Right cardiac atrium (tissue), 5 donors: ENCODE measurements at places on chromosomes 11 and 22. TPM values are rescaled to one million over a fixed set of nuclear protein-coding genes. Genes with fewer than 3 reads are reported as not detected.

KCTD14 gene
- not detected for total RNA-seq

CBLIF gene
- total RNA-seq = not detected

NLRP6 gene
- not detected for total RNA-seq

GNG3 gene
- total RNA-seq = not detected

OR51B4 gene
- not detected for total RNA-seq

CCDC87 gene
- 0.74 TPM for total RNA-seq

RTN4RL2 gene
- 0.65 TPM for total RNA-seq

DAGLA gene
- 4.1 TPM for total RNA-seq

MIOX gene
- total RNA-seq = not detected

IFTAP gene
- 39.1 TPM for total RNA-seq

GRCh38 chr11:130711193-130711592, 205.1 kb downstream of the SNX19 start:
- DNase-seq = no peak

DNA sequence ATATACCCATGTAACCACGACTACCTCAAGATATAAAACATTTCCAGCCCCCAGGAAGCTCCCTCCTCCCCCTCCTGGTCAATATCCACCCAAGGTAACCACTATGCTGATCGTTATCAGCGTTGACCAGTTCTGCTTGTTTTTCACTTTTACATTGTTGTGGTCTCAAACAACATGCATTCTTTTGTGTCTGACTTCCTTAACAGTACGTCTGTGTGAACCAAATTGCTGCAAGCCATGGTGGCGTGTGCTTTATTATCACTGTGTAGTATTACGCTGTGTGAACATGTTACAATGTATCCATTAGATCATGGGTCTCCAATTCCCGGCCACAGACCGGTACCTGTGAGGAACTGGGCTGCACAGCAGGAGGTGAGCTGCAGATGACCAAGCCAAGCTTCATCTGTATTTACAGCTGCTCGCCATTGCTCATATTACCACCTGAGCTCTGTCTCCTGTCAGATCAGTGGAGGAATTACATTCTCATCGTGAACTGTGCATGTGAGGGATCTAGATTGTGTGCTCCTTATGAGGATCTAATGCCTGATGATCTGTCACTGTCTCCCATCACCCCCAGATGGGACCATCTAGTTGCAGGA, 15.5 kb upstream of the GRK3 start:
- no peak for DNase-seq

- DNase-seq = no peak
Measured at GRCh38 chr22:26391091-26391490, 38.0 kb upstream of the ASPHD2 start.

DNA sequence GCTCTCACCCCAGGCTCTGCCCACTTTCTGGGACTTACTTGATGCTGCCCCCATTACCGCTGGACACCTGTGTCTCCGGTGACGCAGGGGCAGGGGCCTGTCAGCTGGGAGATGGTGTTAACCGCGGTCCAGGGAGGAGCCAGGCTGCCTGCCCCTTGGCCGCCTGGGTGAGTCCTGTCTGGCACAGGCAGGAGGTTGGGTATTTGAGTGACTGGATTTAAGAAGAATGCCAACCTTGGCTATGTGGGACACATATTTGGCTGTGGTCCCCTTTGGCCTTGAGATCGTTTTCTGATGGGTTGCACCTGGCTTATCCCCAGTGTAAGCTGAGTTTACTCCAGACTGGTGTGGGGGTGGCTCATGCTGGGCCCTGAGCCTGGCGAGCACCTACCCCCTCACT, 2.5 kb downstream of the MUC6 start:
- DNase-seq = no peak

- no peak for DNase-seq
Measured at GRCh38 chr22:38756711-38757463, 1.1 kb upstream of the SUN2 start.

DNA sequence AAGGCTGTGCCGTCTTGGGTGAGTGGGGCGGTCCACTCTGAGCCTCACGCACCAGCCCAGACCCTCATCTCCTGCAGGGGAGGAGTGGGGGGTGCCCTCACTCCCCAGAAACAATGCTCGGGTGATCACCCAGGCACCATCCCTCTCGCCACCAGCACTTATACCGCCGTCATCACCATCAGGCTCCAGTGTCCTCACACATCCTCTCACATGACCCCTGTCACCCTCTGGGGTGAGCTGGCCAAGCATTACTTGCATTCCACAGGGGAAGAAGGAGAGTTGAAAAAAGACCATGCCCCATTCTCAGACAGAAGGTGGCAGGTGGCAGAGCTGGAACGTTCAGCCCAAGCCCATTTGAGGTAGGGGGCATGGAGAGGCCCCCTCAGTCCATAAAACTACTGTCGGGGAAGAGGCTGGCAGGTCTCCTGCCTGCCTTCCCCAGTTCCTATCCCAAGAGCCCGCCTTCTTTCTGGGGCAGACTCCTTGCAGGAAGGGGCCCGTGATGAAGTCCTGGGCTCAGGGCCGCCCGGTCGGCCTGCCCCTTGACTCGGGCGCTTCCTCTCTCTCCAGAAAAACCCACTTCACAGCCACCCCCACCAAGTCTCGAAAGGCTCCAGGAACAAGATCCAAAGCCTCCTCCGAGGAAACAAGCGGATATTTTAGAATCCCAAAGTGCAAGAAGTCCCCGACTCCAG, 153.3 kb downstream of the DSCAML1 start:
- DNase-seq = no peak

DNA sequence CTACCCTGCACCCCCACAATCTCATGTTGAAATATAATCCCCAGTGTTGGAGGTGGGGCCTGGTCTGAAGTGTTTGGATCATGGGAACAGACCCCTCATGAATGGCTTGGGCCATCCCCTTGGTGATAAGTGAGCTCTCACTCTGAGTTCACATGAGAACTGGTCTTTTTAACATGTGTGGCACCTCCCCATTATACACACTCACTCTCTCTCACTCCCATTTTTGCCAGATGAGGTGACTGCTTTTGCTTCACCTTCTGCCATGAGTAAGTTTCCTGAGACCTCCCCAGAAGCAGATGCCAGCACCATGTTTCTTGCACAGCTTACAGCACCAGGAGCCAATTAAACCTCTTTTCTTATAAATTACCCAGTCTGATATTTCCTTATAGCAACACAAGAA, 32.1 kb upstream of the DRD2 start:
- no peak for DNase-seq

DNA sequence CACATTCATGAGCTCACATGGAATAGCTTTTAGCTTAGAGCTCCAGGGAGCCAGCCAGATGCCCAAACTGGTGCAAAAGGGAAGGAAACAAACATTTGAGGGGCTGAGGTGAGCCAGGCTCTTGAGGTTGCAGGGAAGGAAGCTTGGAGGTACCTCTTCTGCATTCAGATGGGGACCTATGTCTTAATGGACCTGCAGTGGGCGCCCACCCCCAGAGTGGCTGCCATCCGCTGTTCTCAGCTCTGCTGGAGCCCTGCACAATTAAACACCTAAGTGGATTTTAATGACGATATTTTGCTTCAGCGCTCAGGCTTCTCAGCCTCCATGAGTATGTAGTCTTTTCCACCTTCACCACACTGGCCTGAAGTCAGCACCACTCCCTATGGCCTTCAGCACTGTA, 100.8 kb downstream of the LDLRAD3 start:
- no peak for DNase-seq

GRCh38 chr11:17596711-17597110, 49.7 kb downstream of the OTOG start:
- no peak for DNase-seq

DNA sequence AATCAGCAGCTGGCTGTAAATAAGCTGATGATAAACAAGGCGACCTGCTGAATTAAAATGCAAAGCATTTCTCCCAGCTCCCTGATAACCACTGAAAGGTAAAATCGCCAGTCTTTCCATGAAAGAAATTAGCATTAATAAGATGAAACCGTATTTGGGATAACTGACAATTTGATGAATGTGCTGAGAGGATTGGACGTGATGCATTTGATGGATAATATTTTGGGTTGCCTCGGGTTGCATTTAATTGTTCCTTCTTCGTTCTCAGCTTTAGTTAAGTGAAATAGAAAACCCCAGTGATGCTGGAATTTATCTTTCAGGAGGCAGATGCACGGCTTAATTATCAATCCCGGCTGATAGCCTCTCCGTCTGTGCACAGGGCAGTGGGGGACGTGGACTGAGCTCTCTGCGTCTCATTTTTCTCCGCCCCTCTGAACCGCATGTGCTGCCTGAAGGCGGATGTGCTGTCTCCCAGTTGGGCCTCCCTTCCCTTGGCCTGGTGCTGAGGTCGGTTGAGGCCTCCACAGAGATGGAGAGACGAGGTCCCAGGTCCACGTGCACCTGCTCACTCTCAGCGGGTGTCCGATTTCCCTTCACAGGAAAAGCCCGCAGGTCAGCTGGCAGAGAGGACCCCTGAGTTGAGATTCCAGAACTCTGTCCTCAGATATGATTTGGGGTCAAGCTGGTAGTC, 846.2 kb downstream of the BRD1 start:
- DNase-seq = no peak
